ENCODE measurements at places on chromosomes 3 and 15. TPM values are rescaled to one million over a fixed set of nuclear protein-coding genes. Genes with fewer than 3 reads are reported as not detected.

The ANKDD1A gene
- not detected for polyA plus RNA-seq

DNA sequence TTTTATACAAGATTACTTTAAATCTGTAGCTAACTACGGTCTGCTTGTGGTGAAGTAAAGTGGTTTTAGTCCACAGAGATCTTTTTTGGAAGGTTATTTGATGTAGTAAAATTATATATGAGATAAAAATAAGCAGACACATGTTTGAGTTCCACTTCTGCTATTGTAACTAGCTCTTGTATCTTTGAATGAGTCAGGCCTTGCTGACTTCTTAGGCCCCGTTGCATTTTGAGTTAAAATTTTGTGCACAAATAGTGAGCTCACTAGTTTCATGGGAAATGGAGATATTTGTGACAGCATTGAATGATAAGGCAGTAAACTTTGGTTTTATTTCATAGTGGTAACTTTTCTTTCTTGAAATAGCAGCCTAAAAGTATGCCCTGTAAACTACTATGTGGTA, 42.6 kb downstream of the ARIH1 start:
- no peaks in the 10 kb centered on the region for H3K27me3 ChIP-seq
- DNase-seq = no peak
- no peaks in the 10 kb centered on the region for H3K4me1 ChIP-seq
- H3K36me3 ChIP-seq = peaks cover 16% of the 10 kb centered on the region
- H3K4me3 ChIP-seq = no peak overlapping the region
- H3K27ac ChIP-seq = no peak overlapping the region

DNA sequence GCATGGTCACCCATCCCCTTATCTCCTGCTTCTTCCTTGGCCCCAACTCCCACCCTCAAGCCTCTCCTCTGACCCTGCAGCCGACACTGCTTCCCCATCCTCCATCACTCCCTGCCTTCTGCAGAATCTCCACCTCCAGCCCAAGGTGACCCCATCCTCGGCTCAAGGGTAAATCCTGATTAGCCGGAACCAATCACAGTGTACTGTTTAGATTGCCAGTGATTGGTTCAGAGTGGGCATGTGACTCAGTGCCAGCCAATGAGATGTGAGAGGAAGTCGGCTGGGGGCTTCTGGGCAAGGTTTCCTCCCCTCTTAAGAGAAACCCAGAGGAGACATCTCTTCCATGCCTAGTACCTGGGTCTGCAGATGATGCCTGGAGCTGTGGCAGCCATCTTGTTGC, 10.3 kb downstream of the CACNA2D2 start:
- DNase-seq = no peak
- no peaks in the 10 kb centered on the region for H3K36me3 ChIP-seq
- no peaks in the 10 kb centered on the region for H3K27me3 ChIP-seq
- no peak overlapping the region for H3K4me3 ChIP-seq
- no peak overlapping the region for H3K27ac ChIP-seq

The CHRM5 gene
- not detected for polyA plus RNA-seq

The SPINK8 gene
- polyA plus RNA-seq = not detected

GRCh38 chr3:59709702-59710553, 660.1 kb upstream of the CFAP20DC start:
- no peak overlapping the region for H3K27ac ChIP-seq
- H3K36me3 ChIP-seq = no peaks in the 10 kb centered on the region
- no peaks in the 10 kb centered on the region for H3K27me3 ChIP-seq
- no peak overlapping the region for H3K4me3 ChIP-seq

All from small intestine (tissue), 16 donors.